ENCODE measurements at places on chromosomes 12 and 14.

GRCh38 chr14:56135668-56136067 is 17.5 kb downstream of the PELI2 start:
- no peak for DNase-seq

- DNase-seq = no peak
Observed at GRCh38 chr14:65790172-65790815, 377.8 kb downstream of the FUT8 start.

DNA sequence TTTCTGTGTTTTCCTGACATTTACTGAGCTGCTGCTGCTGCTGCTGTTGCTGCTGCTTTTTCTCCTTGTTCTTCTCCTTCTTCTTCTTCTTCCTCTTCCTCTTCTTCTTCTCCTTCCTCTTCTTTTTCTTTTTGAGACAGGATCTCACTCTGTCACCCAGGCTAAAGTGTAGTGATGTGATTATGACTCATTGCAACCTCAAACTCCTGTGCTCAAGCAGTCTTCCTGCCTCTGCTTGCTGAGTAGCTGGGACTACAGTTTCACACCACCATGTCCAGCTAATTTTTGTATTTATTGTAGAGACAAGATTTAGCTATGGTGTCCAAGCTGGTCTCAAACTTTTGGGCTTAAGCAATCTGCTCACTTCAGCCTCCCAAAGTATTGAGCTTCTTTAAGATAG is 95.8 kb downstream of the TMTC3 start:
- DNase-seq = no peak

GRCh38 chr14:105064721-105065143 is 498 bp downstream of the GPR132 start:
- DNase-seq = no peak

DNA sequence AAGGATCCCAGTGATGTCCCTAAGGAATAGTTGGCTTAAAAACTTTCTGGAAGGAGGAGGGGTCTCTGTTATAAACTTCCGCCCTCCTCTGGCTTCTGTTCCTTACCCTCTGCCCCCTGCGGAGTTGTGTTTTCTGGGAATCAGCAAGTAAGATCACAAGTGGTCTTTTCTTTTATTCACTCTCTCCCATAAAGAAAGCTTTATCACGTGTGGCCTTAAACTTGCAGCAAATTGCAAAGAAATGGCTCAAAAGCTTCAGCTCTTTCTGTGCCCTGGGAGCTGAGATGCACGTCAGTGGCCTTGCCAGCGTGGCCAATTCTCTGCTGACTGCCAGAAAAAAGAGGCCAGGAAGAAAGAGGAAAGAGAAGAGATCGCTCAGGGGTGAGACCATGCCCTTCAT is at the start of gene SLCO1C1:
Gene SLCO1C1 (plus strand): TSS at position 101 of the 400 bp plus-strand sequence. CDS start 4,245 bp downstream, outside the sequence.
- no peak for DNase-seq

- no peak for DNase-seq
Observed at GRCh38 chr12:94386422-94386821, 73.2 kb downstream of the CEP83 start.

GRCh38 chr12:2834581-2835491 is at the start of gene NRIP2:
NRIP2 (minus strand) TSS chr12:2835035; CDS start chr12:2834983, 52 bp downstream.
- DNase-seq = no peak

DNA sequence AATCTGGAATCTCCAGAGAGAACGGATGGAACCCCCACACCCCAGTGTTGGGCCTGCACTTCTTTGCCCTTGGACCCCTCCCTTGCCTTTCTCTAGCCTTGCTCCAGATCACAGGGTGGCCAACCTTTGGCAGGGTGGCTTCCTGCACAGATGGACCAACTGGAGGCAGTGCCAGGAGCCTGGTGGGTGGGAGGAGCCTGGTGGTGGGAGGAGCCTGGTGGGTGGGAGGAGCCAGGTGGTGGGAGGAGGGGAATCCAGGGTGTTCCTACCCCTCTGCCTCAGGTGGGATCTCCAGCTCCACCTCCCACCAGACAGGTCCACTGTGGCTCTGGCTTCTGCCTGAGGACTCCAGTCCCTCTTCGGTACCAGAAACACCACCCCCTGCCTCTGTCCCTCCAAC is 15.0 kb upstream of the ORAI1 start:
- DNase-seq = no peak

GRCh38 chr14:73759183-73759713 is 45.1 kb upstream of the PNMA1 start:
- peak; percentile 59 for DNase-seq

DNA sequence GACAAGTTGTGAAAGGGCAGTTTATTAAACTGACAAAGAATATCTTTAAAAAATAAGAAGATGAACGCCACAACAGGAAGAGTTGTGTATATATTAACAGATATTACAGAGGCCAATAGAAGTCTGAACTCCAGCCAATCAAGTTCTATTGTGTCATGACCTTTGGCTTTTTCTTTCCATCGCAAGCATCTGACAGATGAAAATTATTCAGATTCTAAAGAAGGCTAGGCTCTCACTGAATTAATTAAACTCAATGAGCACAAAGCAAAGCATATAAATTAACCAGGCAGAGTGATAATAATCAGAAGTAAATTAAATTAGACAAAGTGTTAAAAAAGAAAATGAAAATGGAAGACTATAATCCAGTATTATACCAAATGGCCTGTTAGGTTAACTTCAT is 62.0 kb upstream of the PYGL start:
- DNase-seq = no peak

DNA sequence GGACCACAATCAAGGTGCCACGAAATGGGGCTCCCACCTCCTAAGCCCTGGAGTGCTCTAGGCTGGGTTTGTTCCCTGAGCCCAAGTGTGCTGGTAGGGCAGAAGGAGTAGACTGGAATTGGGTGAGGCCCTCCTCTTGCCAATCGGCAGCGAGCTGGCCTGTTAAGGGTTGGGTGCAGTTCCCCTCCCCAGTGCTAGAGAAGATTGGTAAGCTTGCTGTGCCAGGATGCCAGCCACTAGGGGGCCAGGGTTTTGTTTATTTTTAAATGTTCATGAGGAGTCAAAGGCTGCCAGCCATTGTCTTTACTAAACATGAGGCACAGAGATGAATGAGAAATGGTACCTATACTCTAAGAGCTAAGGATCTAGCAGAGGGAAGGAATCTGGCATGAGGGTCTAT is 79.7 kb downstream of the SPTB start:
- DNase-seq = peak; percentile 46

GRCh38 chr14:73250781-73251500 is 13.6 kb downstream of the PAPLN start:
- DNase-seq = no peak

DNA sequence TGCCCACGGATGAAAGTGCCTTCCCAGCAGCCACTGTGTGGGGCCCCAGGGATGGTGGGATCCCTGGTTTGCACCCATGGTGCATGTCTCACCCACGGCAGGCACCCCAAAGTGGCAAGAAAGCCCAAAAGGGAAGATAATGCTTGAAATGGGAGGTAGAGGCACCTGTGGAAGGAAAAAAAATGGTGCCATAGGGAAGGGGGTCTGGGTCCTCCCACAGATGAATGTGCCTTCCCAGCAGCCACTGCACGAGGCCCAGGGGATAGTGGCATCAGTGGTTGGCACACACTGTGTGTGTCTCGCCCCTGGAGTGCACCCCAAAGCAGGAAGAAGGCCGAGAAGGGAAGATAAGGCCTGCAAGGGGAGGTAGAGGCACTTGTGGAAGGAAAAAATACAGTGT is 264.2 kb downstream of the ALG10 start:
- no peak for DNase-seq

GRCh38 chr14:70002589-70003346 is 123.6 kb downstream of the SMOC1 start:
- DNase-seq = no peak

DNA sequence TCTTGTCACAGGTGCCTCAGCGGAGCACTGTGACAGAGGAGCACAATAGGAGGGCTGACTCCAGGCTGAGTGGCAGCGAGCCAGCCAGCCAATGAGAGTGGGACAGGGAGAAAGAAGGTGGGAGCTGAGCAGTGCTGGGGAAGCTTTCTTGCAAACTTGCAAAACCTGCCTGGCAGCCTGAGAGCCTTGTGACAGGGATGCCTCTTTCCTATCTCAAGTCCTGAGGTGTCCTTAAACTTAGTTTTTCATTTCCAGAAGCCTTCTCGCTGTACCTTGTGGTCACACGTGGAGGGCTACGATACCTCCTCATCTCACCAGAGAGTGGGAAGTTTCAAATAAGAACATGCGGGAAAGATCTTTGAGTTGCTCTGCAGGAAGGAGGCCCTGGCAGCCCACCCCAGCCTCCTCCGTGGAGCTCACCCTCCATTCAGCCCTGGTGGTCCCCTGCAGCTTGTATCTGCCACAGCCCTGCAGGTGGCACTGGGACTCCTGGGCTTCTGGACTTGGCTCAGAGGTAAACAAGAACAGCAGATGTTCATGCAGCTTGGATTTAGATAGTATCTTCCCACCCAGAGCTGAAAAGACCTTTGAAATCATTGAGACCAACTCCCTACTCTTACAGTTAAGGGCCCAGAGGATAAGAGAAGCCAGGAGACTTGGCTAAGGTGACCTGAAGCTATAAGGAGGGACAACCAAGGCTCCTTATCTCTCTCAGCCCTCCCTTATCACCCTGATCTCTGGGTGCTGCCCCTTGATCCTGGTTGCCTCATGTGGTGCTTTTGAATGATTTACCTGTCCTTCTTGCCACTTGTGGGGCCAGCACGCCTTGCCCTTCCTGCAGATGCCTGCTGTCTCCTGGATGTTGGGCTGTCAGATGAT is 153.5 kb upstream of the MAX start:
- DNase-seq = no peak

DNA sequence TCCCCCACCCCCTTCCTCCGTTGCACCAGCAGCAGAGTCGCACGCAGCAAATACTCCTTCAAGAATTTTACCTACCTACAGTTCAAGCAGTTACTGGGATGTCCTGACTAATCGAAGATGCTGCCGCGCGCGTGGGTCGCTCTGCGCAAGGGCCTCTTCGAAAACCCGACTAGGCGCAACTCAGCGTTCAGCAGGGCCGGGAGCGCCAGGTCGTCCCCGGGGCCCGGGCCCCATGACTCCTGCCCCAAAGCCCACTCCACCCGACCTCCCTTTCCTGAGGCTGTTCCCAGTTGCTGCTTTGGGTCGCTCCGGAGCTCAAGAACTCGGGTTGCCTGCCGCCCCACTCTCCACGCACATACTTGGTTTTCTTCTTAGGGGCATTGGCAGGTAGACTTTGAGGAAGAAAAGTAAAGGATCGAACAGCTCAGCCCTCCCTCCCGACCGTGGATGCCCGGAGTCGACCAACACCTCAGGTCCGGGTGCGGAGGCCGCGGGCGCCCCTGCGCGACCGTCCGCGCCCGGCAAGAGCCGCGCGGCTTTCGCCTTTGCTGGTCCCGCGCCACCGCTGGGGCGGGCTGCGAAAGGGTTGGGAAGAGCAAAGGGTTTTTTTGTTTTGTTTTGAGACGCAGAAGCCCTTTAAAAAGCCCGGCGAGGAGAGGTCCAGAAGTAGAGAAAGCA is 1.9 kb downstream of the BMP4 start:
- no peak for DNase-seq

- no peak for DNase-seq
Observed at GRCh38 chr12:116465856-116466255, 93.3 kb upstream of the MAP1LC3B2 start.

DNA sequence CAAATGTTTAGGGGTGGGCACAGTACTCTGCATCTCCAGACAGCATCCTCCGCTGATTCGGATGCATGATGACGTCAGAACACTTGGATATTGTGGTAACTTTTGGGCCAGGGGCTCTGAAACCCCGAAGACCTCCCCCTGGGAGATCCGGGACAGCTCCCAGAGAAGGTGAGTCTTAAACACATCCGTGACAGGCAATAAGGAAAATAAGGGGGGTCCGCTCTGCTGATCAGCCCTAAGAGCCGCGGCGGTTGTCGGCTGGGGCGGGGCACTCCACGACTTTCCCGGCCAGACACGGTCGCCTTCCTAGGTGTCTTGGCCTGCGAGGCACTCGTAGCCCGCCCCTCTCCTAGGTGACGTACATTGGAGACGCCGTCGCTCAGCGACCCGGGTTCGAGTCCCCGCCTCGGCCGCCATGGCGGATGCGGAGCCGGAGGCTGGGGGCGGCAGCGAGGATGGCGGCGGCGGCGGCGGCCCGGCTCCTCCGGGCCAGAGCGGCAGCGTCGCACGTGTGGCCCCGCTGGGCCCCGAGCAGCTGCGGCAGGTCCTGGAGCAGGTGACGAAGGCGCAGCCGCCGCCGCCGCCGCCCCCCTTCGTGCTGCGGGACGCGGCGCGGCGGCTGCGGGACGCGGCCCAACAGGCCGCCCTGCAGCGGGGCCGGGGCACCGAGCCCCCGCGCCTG is at the start of gene ZNF839:
Gene ZNF839 (plus strand): TSS at position 396 of the 682 bp plus-strand sequence. CDS start 20 bp downstream, at position 416.
- peak; percentile 91 for DNase-seq

- no peak for DNase-seq
Observed at GRCh38 chr12:76706101-76706500, 57.8 kb upstream of the ZDHHC17 start.

- DNase-seq = no peak
Observed at GRCh38 chr12:94305130-94305957, 154.3 kb downstream of the CEP83 start.

- DNase-seq = no peak
Observed at GRCh38 chr14:88934351-88934806, 109.9 kb downstream of the TTC8 start.

GRCh38 chr14:103427485-103428443 is 42.5 kb downstream of the MARK3 start:
- DNase-seq = peak; percentile 56

DNA sequence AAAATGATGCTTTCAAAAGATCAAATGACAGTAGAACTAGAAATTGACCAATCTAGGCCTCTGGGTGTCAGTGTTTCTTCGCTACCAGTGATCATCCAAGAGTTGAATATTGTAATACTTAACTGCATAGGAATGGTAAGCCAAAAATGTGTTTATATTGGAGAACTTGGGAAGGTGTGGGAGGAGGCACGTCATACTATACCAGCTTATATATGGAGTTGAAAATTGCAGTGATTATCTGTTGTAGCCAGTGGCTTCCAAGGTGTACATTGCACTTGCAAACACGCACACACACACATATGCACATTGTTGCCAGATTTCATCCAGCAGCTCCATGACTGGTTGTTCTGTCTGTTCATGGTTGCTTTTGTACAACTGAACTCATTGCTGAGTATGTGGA is 36.1 kb downstream of the EID3 start:
- DNase-seq = no peak

- no peak for DNase-seq
Observed at GRCh38 chr14:80468331-80469122, 257.2 kb upstream of the DIO2 start.

GRCh38 chr14:66507181-66507721 is 696 bp upstream of the GPHN start:
- no peak for DNase-seq

DNA sequence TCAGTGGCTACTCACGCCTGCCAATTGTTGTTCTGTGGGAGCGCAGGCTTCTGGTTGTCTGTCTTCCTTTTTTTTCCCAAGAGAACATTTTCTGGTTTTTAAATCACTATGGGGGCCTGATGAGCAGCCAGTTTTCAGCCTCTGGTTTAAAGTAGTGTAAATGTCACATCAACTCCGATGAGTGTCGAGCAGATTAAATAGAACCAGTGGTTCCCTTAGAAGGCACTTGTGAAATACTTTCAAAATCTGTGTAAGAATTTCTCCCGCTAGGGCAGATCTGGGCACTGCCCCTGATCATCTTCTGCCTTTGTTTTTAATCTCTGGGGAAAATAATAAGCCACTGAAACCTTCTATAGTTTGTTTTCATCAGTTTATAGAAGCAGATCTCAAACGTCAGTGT is 130.4 kb downstream of the PRIMA1 start:
- DNase-seq = no peak
